ENCODE measurements at places on chromosomes 4 and X. TPM values are rescaled to one million over a fixed set of nuclear protein-coding genes. Genes with fewer than 3 reads are reported as not detected.

DLG3 gene
- 7.9 TPM for total RNA-seq

DAPP1 gene
- not detected for total RNA-seq

NR3C2 gene
- 0.09 TPM for total RNA-seq

NLGN3 gene
- total RNA-seq, result 1.6 TPM

RBM41 gene
- total RNA-seq, result 15.6 TPM

CLNK gene
- not detected for total RNA-seq

SMARCA1 gene
- total RNA-seq, result 41.7 TPM

CXorf49 gene
- total RNA-seq, result not detected

ALAS2 gene
- not detected for total RNA-seq

ADGRG2 gene
- 1.0 TPM for total RNA-seq

CXCL13 gene
- not detected for total RNA-seq

GUCY1B1 gene
- total RNA-seq, result 1.4 TPM

PDLIM5 gene
- 25.6 TPM for total RNA-seq

GPRIN3 gene
- 0.47 TPM for total RNA-seq

SULT1B1 gene
- 1.6 TPM for total RNA-seq

CSAG3 gene
- not detected for total RNA-seq

CXCL6 gene
- total RNA-seq, result 18.8 TPM

PRDX4 gene
- 202 TPM for total RNA-seq

PHEX gene
- 0.12 TPM for total RNA-seq

CLDN2 gene
- not detected for total RNA-seq

OCIAD1 gene
- 118 TPM for total RNA-seq

RAB40AL gene
- total RNA-seq, result not detected

DMRTC1B gene
- total RNA-seq, result not detected

GPC4 gene
- 3.5 TPM for total RNA-seq

WDR1 gene
- 142 TPM for total RNA-seq

DIAPH2 gene
- total RNA-seq, result 10.4 TPM

DDX60 gene
- total RNA-seq, result 6.6 TPM

SATL1 gene
- not detected for total RNA-seq

PRKX gene
- total RNA-seq, result 4.1 TPM

INTS6L gene
- 4.3 TPM for total RNA-seq

IL2 gene
- not detected for total RNA-seq

MAGEC1 gene
- not detected for total RNA-seq

ARHGEF9 gene
- 5.3 TPM for total RNA-seq

GPR173 gene
- total RNA-seq, result 1.5 TPM

SH3D19 gene
- total RNA-seq, result 230 TPM

LRAT gene
- under 0.01 TPM for total RNA-seq

NLGN4X gene
- 1.3 TPM for total RNA-seq

CHRDL1 gene
- 3.5 TPM for total RNA-seq

C4orf50 gene
- not detected for total RNA-seq

CT55 gene
- total RNA-seq, result not detected

XAGE1A gene
- not detected for total RNA-seq

NXF2B gene
- total RNA-seq, result not detected

Data from pericardium fibroblast (primary cell).